Stimulated activated CD4-positive, alpha-beta T cell treated with anti-CD3 and anti-CD28 coated beads, Interleukin-2, amount 100 ng/mL, for 24 hours (primary cell): ENCODE measurements at places on chromosomes 6 and 20.

DNA sequence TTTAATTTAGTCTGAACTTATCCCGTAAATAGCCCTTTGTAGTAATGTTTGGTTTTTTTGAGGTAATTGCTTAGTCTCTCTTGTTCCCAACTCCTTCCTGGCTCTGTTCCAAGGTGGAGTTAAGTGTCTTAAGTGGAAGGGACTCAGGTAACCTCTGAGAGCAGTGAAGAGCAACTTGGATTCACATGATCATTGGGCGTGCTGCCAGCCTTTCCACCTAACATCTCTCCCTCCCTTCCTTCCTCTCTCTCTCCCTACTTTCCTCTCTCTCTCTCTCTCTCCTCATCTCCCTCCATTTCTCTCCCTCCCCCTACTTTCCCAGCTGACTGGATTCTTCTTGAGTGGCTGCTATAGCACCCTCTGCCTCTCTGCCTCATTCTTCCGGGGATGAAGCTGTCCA lies 232.9 kb upstream of the SASH1 start:
- no peak for DNase-seq

DNA sequence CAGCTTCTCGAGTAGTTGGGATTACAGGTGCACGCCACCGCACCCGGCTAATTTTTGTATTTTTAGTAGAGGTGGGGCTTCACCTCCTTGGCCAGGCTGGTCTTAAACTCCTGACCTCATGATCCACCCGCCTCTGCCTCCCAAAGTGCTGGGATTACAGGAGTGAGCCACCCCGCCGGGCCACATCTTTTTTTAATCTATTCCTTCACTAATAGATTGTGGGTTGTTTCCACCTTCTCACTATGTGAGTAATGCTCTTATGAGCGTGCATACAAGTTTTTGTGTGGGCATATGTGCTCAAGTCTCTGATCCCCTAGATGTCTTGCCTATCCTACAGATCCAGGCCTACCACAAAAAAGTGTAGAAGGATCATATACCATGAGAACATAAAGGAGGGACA lies 30.7 kb downstream of the CARMIL1 start:
- no peak for DNase-seq

GRCh38 chr20:38383147-38383546 lies 36.9 kb downstream of the LBP start:
- DNase-seq: no peak

GRCh38 chr6:20070047-20070446 lies 142.2 kb downstream of the MBOAT1 start:
- no peak for DNase-seq

GRCh38 chr6:131972741-131973140 lies 21.6 kb upstream of the CCN2 start:
- no peak for DNase-seq

DNA sequence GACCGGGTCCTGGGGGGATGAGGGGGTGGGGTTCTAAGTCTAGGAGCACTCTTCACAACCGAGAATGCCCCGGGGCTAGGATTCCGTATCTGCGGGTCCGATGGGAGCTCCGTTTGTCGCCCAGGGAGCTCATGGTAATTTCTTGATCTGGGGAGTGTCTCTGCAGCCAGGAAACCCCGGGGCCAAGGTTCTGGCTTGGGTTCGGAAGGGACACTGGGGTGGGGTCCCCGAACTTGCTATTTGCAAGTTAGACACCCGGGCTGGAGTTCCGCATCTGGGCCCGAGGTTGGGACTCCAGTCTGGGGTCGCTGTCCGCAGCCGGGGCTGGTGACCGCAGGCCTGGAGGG lies 397 bp downstream of the PEDS1 start:
- DNase-seq: peak; percentile 22

DNA sequence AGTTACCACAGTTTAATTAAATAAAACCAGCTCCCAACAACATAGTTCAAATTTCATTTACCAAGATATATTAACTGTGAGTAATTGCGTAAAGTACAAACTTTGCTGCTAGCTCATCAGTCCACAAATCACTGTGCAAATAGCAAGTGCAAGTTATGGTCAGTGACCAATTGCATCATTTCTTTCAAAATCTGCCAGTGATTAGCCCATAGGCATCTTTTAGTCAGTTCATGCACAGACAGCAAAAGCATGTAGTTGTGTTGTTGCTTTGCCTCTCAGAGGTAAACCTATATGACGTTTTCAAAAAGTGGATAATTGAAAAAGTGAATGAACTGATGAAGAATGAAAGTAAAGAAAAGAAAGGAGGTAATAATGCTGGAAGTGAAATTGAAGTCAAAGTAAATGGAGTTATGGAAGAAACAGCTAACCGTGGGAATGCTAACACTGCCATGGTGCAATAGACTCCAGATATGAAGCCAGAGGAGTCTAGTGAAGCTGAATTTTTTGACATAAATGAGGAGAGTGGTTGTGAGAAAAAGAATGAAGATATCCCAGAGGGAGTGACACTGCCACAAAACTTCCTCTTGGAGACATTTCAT lies 36.5 kb downstream of the ENPP1 start:
- no peak for DNase-seq

GRCh38 chr6:7541175-7542064 lies at the start of gene DSP:
DSP (plus strand) TSS chr6:7541671; CDS start chr6:7541916, 245 bp downstream.
- peak; percentile 22 for DNase-seq

DNA sequence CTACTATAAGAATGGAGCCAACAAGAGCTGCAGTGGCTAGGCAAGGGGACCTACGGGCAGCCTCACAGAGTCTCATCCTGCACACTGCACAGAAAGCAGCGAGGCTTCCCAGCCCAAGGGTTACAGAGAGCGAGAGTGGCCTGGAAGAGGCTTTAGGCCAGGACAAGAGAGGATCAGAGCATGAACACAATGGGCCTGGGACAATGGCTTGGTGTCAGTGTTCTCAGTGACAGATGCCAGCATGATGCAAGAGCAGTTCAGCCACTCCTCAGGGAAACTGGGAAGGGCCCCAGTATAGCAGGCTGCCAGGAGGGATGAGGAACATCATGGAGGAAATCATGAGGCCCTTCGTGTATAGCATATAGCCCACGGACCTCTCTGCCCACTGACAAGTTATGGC lies 108.0 kb downstream of the NUS1 start:
- no peak for DNase-seq

DNA sequence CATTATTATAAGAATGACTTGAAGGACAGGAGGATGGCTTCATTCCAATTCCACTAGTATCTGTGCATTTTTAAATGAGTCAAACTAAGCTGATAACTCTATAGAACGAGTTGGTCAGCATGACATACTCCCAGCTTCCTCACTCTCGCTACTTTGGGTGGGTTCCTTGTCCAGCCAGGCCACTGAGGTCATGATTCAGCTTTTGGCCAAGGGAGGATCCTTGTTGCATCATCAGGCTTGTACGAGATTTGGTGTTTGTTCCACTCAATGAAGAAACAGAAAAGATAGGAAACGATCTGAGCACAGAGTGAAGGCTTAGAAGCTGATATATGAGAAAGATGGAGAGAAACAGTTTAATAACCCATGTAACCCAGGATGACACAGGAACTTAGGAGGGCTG lies 19.8 kb downstream of the NEDD9 start:
- DNase-seq: no peak

- no peak for DNase-seq
Measured at GRCh38 chr6:11648889-11649288, 111.3 kb downstream of the TMEM170B start.

DNA sequence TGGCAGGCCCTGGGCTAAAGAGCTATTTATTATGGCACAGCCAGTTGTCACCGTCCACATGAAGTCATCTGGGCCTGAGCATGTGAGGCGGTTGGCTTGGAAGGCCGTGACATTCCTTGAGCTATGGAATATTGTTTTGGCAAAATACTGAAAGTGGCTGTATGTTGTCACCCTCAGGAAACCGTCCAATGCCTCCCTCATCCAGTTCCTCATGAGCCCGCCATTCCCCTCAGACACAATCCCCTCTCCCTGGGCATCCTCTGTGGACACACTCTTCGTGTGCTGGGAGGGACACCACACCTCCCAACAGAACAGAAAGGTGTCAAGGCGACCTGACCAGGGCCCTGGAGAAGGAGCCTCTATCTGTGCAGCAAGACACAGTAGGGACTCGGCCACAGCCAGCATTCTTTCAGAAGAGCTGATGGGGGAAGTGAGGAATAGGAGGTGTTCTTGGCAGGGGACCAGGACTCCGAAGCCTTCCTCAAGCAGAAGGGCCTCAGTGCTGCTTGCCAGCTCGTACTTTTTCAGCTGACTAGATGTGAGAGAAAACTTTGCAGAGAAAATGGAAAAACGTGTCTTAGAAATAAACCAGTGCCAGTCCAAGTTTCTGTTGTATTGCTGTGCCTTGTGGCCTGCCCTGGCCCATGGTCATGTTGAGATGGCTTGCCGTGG lies 120.5 kb downstream of the SOD2 start:
- no peak for DNase-seq

- no peak for DNase-seq
Measured at GRCh38 chr6:80460257-80460865, 353.9 kb downstream of the BCKDHB start.

DNA sequence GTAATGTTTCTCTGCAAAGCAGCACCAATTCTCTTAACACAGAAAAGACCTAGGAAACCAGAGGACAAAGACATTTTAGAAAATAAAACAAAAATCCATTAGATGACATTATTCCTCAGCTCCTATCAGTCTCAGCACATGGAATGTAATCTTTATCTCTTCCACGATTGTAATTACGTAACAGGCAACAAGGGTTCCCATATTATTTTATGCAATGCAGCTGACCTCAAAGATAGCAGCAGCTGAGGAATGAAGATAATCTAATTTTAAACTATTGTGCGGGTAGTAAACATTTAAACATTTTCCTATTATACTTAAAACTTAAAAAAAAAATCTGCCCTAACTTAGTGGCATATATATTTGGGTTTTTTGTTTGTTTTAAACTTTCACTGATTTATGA lies 33.0 kb upstream of the PTCHD4 start:
- no peak for DNase-seq

- no peak for DNase-seq
Measured at GRCh38 chr6:149275621-149276020, 41.9 kb upstream of the TAB2 start.

DNA sequence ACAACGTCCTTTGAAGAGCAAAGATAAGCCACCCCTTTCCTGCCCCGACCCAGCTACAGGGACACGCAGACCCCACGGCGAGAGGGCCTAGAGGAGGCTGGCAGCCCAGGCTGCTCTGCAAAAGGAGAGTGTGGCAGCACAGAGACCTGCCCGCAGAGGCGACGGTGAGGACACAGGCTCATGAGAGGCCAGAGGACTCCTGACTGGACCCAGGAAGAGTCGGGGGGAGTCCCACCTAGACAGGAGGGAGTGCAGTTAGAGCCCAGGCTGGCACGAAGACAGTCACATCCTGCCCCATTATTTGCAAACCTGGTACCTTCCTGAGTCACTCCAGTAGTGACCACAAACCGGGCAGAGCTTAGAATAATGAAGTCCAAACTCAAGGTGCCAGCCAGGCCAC lies 227.7 kb upstream of the CDH4 start:
- no peak for DNase-seq

DNA sequence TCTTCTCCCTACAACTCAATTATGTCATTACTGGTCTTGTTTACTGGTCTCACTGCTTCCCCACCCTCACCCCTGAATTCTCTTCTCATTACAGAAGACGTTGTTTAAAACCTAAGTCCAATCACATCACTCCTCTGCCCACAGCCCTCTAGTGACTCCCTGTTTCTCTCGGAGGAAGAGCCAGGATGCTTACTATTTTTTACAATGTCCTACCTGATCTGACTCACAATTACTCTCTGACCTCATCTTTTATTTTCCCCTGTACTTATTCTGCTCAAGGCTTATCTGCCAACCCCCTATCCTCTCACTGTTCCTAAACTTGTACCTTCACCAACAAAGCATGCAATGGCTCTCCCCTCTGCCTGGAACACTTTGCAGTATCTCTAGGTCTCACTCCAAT lies 400.4 kb upstream of the PTCHD4 start:
- no peak for DNase-seq

DNA sequence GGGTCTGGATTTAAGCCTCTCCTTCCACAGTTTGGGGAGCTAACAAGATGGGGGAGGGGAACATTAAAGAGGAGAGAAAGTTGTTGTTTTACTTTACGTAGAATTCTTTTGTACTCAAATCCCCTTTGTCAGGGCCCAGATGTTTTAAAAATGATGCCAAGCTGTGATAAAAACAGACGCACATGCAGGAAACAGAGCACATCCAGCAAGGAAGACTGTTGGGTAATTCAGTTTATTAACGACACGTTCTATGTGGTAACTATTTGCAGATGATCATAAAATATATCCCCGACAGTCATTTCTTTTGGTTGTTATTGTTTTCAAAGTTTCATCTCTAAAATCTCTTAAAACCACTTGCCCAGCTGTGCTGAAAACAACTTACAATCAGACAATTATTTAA lies 307.0 kb upstream of the PRDM1 start:
- no peak for DNase-seq

- no peak for DNase-seq
Measured at GRCh38 chr6:52144196-52145076, 41.7 kb upstream of the IL17A start.

- no peak for DNase-seq
Measured at GRCh38 chr6:137852346-137852745, 14.7 kb upstream of the TNFAIP3 start.

GRCh38 chr20:10297684-10298240 lies 79.1 kb downstream of the SNAP25 start:
- no peak for DNase-seq

GRCh38 chr6:126030045-126030444 lies 43.7 kb downstream of the TRMT11 start:
- no peak for DNase-seq

DNA sequence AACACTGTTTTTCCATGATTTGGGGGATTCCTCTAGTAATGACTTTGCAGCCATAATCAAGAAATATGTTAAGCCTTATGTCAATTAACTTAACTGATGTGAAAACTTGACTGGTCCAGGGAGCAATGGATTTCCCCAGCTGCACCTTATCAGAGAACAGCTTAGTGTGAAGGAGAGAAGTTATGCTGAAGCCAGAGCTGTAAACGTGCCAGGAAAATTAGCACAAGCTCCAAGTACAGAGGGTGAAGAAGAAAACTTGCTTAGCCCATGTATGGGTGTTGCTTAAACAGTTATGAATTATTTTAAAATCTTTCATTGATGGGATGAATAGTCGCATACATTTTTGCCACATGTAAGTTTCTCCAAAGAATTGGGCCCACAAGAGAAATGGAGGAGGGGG lies 214.9 kb upstream of the RNF217 start:
- DNase-seq: no peak

GRCh38 chr6:17493286-17493685 lies 99.9 kb downstream of the CAP2 start:
- DNase-seq: no peak

GRCh38 chr6:132993738-132994137 lies 179.4 kb downstream of the RPS12 start:
- DNase-seq: no peak

GRCh38 chr6:108644252-108644651 lies 83.5 kb downstream of the FOXO3 start:
- no peak for DNase-seq

- DNase-seq: no peak
Measured at GRCh38 chr6:140478631-140479030, 1104.2 kb upstream of the CITED2 start.

DNA sequence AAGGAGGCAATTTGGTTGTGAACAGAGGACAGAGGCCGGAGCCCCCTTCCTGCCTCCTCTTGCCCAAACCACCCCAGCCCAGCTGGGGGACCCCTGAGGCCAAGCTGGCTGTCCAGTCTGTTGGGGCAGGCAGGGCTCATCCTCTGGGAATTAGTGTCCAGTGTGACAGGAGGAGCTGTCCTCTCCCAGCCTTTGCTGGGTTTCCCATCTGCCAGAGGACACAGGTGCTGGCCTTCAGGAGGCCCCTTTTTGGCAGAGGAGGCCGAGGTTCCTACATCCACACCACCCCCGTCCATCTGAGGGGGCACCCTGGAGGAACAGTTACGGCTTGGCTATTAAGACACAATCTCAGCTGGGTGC lies 44.7 kb upstream of the MDGA1 start:
- DNase-seq: no peak
